NCI-H446 (cell line): ENCODE measurements at places on chromosomes 16 and 17.

GRCh38 chr17:72614476-72614870 is 478.0 kb downstream of the SLC39A11 start:
- no peak for DNase-seq

DNA sequence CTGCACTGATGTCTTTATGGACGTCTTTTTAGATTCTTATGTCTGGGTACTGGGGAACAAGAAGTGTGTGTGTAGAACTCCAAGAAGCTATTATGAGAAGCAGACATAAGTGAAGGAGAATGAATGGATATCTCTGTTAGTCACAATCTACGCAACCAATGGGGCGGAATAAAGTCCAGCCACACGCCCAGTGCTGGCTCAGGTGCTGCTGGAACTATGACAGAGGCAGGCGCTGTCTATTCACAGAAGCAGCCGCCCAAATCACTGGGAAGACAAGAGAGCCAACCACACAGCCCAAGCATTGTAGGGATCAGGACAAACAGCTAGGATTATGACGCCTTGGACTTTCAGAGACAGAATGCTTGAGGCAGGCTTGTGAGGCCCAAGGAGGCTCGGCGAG is 43.9 kb upstream of the ICAM2 start:
- DNase-seq = no peak

- no peak for DNase-seq
Observed at GRCh38 chr17:17036524-17036998, 5.7 kb upstream of the MPRIP start.

DNA sequence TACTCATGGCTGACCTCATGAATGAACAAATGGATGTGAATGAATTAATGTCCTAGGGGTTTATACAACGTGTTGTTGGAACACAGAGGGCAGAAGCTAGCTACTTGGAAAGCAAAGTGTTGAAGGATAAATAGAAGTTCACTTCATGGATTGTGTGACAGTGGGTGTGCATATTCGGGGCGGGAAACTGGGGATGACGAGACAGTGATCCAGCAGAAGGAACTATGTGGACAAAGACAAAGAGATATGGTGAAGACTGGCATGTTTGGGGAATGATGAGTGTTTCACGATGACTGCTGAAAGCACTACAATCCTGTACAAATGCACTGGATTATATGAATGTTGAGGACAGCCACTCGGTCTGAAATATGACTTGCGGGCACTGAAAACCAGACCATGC is 250.5 kb upstream of the C16orf82 start:
- DNase-seq = no peak

- DNase-seq = no peak
Observed at GRCh38 chr16:4313563-4314531, 2.0 kb upstream of the GLIS2 start.

DNA sequence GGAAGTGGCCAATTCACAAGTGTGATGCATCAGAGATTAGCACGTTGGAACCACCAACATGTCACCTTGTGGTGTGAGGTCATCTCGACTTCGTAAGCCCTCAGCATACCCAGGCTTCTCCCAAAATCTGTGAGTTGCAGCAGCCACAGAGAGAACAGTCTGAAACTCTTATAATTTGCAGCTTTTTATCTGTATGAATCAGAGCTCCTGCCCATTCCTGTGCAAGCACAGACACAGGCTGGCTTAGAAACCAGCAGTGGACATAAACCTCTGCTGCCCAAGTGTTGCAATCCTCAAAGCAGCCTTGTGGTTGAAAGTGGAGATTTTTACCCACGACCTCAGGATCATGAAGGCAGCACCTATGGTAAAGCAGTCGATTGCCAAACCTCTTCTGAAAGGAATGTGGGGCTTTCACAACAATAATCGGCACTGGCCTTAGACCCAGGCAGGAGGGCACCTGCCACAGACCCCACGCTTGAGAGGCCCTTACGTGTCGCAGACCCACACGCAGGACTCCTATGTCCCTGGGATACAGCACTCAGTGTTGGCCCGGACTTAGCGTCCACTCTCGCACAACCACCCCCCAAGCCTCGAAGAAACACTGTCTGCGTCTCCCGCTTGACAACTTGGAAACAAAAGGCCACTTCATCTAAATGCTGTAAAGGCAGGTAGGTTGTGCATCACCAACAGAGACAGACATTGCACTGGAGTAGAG is 24.5 kb upstream of the OSGIN1 start:
- no peak for DNase-seq

GRCh38 chr16:19344224-19344801 is 58.8 kb downstream of the CLEC19A start:
- no peak for DNase-seq

DNA sequence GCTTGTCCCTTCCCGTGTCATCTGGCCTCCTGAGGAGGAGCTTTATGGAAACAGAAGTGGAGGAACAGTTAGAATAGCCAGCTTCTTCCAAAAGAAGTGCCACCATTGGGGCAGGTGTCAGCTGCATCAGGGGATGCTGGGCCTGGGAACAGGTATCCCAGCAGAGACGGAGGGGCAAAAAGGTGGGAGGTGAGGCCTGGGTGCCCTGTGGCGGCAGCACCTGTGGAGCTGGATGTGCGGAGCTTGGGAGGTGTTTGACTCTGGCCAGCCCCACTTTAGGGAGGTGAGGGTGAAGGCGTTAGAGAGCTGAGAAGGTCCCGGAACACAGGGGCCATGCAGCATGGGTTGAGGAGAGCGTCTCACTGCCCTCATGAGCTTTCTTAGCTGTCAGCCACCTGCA is 5.2 kb downstream of the SMCR8 start:
- DNase-seq = no peak

GRCh38 chr17:33990943-33991706 is 264.0 kb upstream of the CCL2 start:
- DNase-seq = no peak

- no peak for DNase-seq
Observed at GRCh38 chr16:935684-936083, 35.1 kb downstream of the LMF1 start.

GRCh38 chr17:17819561-17819995 is 17.2 kb downstream of the SREBF1 start:
- DNase-seq = no peak

DNA sequence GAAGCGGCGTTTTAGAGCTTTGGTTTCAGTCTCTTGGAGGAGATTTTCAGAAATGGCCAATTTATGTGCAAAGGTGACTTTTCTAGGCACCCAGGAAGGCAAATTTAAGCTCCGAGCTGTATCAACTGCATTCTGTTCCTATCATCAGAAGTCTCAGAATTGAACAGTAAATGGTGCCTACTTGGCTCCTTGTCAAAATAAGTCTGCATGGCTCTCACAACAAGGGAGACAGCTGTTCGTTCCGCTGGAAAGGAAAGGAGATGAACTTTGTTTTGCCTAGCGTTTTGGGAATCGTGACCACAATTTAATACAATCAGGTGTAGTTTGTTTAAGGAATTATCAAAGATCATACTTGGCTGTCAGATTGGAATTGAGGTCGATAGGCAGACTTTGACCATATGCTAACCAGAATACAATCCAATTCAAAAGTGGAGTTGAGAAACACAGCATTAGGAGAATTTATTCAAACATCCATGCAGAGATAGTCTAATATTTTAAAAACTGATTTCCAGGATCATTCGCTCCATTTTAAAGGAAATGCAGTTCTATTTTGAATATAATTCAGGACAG is 139.4 kb downstream of the CPPED1 start:
- no peak for DNase-seq

- no peak for DNase-seq
Observed at GRCh38 chr16:86789621-86790051, 211.3 kb downstream of the FOXL1 start.

DNA sequence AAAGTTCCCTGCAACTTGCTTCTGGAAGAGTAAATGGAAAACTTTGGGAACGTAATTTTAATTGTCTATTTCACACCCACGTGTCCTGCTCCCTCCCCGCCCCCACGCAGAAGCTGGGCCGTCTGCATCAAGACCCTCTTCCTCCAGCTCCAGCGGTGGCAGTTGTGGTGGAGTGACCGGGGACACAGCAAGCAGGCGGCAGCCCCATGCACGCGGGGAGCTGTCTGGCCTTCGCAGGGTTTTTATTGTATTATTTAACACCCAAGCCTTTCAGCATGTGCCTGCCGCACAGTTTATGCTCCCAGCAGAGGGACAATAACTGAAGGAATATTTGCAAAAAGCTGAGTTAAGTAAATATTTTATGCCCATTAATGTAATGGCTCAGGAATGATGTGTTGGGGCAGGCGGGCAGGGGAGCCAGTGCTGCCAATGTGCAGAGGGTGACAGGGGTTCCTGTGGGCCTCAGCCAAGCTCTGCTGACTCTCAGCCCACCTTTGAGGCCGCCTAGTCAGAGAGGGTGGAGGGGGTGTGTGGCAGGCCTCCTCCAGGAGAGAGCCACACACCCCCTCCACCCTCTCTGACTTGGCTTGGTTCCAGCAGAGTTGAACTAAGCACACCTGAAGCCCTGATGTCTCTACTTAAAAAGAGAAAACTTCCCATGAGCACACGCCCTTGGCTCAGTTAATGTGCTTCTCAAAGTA is 32.4 kb upstream of the ENPP7 start:
- DNase-seq = no peak
